CD4-positive, alpha-beta memory T cell (primary cell): ENCODE measurements at places on chromosomes 4 and X. TPM values are rescaled to one million over a fixed set of nuclear protein-coding genes. Genes with fewer than 3 reads are reported as not detected.

GRCh38 chr4:56671373-56671772, 9.7 kb downstream of the HOPX start:
- DNase-seq, result no peak
- H3K4me3 ChIP-seq, result no peak overlapping the region
- H3K36me3 ChIP-seq, result no peaks in the 10 kb centered on the region
- no peaks in the 10 kb centered on the region for H3K27me3 ChIP-seq
- H3K27ac ChIP-seq, result no peak overlapping the region

DNA sequence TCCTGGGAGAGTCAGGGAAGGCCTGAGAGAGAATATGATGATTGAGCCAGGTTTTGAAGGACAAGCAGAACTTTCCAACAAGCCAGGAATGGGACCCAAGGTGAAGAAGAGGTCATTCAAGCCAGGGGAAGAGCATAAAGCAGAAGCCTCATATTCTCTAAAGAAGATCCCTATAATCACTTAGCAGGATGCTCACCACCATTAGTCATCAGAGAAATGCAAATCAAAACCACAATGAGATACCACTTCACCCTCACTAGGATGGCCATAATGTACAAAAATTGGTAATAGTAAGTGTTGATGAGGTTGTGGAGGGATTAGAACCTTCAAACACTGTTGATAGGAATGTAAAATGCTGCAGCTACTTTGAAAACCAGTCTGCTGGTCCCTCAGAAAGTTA, 20.5 kb upstream of the SUPT20HL1 start:
- H3K4me3 ChIP-seq, result no peak overlapping the region
- no peaks in the 10 kb centered on the region for H3K27me3 ChIP-seq
- no peaks in the 10 kb centered on the region for H3K36me3 ChIP-seq
- H3K27ac ChIP-seq, result no peak overlapping the region
- no peak for DNase-seq

RTL5 gene
- 8.4 TPM for total RNA-seq

DNA sequence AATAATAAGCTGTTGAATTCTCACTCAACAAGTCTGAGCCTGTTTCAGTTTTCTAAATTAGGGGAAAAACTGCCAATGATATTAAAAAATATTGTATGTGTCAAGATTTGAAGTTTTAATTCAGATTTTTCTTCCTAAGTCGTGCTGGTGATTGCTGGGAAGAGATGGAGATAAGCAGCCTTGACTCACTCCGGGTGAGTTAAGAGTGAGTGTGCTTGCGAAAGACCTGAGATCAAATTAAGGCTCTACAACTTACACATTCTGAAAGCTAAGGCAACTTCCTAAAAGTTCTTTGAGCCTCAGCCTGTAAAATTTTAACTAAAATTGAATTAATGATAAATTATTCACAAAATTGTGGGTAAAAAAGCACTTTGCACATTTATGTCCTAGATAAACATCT, 1441.2 kb downstream of the PCDH7 start:
- H3K4me1 ChIP-seq, result no peaks in the 10 kb centered on the region
- no peaks in the 10 kb centered on the region for H3K36me3 ChIP-seq
- H3K27ac ChIP-seq, result no peak overlapping the region
- no peak overlapping the region for H3K4me3 ChIP-seq
- no peak for DNase-seq
- H3K27me3 ChIP-seq, result no peaks in the 10 kb centered on the region

RIPPLY1 gene
- total RNA-seq, result not detected
